ENCODE measurements at places on chromosomes 6 and 20.

- DNase-seq: no peak
These were observed 112.0 kb upstream of the CARMIL1 start for GRCh38 chr6:25166955-25167748.

DNA sequence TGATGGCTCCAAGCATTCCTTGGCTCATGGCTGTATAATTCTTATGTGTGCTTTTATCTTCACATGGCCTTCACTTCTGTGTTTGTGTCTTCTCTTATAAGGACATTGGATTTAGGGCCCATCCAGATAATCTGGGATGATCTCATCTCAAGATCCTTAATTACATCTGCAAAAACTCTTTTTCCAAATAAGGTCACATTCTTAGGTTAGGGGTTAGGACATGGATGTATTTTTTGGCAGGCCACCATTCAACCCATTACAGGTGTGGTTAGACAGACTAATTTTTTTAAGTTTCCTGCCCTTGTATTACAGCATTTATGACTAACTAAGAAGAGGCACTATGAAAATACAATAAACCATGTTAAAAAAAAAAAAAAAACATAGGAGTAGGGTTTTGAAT is 254.0 kb downstream of the TPBG start:
- no peak for DNase-seq

DNA sequence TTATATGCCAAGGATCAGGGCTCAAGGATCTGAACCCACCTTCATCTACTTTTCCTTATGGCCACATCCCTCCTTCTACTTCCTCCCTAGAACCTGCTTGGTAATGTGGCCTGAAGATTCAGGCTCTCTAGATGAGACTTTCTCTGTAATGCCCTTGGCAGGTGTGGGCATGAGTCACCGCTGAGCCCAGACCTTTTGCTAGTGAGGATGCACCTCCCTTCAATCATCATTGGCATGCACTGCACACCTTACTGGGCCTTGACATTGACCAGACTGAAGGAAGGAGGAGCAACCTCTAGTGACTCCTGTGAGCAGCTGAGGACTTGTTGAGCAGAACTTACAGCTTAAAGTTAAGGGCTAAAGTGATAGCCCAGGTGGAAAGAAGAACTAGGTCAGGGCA is 405.3 kb downstream of the MAFB start:
- DNase-seq: no peak

DNA sequence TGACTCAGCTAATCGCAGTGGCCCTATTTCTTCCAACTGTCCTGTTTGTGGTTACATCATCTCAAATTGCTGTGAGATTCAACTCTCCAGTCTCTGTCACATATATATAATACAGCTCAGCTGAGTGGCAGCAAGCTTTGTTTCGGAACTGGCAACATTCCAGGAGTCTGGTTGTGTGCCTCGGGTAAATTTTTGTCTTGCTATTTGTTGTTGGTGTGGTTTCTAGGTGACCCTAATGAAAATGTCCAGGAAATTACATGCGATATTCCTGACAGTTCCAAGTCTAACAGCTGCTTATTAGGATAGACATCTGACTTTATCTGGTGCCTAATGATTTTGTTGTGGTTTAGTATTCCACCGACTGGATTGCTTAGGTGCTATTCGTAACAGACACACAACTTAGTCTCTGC is 581.8 kb downstream of the CD109 start:
- DNase-seq: no peak

- DNase-seq: no peak
These were observed 16.3 kb downstream of the TMEM170B start for GRCh38 chr6:11553824-11554223.

- DNase-seq: no peak
These were observed 29.2 kb upstream of the CGA start for GRCh38 chr6:87124074-87124473.

DNA sequence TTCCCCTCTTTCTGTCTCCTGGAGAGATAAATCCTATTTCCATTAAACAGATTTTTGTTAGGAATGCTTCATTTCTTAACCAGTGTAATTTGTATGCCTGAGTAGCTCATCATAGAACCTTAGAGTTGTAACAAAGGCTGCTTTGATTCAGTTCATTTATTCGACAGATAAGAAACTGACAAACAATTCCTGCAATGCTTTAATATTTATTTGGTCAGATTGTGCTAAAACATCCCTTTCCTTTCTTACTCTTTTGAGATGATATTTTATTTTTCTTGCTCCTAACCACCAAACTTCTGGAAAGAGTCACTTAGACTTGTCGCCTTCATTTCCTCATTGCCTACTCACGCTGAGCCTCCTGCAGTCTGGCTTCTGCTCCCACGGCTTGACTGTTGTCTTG is 89.0 kb upstream of the SUPT3H start:
- no peak for DNase-seq

DNA sequence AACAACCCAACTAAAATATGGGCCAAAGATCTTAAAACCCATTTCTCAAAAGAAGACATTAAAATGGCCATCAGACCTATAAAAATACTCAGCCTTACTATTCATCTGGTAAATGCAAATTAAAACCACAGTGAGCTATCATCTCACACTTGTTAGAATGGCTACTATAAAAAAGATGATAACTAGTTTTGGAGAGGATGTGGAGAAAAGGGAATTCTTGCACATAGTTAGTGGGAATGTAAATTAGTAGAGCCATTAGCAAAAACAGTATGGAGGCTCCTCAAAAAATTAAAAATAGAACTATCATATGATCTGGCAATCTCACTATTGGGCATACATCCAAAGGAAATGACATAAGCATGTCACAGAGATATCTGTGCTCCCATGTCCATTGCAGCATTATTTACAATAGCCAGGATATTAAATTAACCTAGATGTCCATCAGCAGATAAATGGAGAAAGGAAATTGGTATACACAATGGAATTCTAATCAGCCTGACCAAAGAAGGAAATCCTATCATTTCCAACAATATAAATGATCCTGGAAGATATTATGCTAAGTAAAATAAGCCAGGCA is 2.9 kb downstream of the SIRPB1 start:
- no peak for DNase-seq

DNA sequence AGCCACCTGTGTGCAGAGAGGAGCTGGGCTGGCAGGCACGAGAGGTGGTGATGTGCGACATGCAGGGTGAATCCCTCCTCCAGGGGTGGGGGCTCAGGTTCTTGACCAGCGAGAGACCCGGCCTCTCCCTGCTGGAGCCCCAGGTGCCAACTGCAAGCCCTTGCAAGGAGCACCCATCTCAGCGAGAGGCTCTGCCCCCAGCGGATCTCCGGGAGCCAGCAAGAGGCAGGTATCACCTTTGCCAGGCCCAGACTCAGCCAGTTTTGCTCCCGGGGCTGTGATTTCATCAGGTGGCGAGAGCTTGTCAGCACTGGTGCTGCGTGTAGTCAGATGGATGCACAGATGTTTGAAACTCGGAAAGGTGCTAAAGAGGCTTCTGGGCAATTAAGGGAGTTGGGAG is 87.7 kb downstream of the TFAP2C start:
- DNase-seq: no peak

DNA sequence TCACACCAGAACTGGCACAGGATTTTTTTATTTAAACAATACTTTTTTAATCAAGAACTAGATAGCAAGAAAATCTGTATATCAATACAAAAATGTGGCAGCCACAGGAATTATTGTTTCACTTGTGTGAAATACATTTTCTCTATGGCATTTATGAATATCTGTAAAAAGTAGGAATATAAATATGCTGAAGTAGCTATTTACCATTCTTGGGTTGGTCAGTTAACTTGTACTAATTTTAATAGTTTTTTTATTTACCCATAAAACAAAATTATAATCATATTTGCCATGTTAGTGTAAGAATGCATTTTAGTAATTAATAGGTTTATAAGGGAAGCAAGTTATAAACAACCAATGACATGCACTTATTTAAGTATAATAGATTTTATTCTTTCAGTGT is 31.4 kb upstream of the TMEM30A start:
- no peak for DNase-seq

GRCh38 chr6:137045222-137045789 is 541 bp upstream of the IL20RA start:
- DNase-seq: no peak

DNA sequence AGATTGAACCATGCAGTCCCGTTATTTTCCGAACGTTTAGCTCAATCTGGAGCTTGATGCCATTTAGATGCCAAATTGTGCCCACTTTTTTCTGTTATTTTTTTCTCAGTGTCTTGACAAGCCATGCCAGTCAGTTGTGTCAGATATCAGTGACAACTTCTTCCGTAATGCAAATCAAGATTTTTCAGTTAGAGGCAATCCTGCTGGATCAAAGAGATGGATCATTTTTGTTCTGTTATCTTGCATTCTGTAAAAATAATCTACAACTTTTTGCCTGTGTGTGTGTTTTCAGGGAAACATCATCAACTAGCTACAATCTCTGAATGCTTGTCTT is 31.1 kb upstream of the GLP1R start:
- DNase-seq: no peak

- no peak for DNase-seq
These were observed at the start of gene SCGN for GRCh38 chr6:25652007-25652515. TSS of gene SCGN (plus strand) at chr6:25652215. CDS start at chr6:25652404, 189 bp downstream.

GRCh38 chr20:50230871-50231560 is 40.4 kb downstream of the CEBPB start:
- no peak for DNase-seq

GRCh38 chr6:16725145-16725864 is 36.0 kb downstream of the ATXN1 start:
- DNase-seq: no peak

DNA sequence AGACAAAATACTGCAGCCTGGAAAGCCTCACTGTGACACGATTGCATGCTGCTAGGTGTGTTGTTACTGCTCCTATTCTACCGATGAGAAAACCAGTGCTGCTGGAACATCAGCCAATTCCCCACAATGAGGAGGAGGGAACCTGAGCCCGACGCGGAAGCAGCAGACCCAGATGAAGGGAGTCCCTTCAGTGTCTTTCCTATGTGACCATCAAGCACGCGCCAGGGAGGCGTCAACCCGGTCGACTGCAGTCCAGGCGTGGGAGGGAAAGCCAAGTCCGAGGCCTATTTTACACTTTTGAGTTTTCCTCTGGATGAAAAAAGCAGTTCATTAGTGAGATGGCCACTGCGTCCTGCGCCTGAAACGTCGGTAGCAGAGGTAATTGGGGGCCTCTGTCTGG is 63.3 kb downstream of the STK35 start:
- no peak for DNase-seq

- DNase-seq: no peak
These were observed 23.6 kb downstream of the STXBP5 start for GRCh38 chr6:147227770-147228320.

DNA sequence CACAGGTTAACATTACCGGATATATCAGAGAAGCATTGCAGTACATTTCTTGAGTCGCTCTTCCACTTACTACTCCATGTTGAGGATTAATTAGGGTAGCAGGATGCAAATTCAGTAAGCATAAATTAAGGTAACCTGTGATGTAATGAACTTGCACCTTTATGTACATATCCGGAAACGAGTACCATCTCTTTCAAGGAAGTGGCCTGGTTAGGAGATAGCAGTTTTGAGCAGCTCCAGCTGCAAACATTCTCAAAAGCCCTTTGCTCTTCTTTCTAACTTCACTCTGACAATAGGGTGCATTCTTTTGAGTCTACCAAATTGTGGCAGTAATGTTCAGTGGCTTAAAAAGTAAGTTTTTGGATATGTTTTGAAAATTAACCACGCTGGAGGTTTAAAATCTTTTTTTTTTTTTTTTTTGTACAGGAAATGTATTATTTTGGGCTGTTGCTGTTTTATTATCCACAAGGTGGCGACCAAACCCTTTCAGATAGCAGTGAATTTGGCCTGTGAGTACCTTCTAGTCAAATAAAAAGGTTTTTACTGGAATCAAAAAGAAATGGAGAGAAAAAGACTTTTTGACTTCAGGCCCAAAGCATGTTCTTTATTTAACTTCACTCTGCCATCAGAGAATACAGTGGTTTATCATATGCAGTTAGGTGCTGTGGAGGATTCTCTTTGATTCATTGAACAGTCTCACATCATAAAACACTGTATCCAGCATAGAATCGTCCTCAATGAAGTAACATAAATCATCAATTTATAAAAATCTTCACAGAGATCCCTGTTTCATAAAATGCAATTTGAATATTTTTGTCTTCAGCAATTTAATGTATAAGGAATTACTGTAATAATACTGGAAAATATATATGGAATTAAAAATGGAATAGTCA is 8.9 kb downstream of the FAM217B start:
- DNase-seq: peak; percentile 54

DNA sequence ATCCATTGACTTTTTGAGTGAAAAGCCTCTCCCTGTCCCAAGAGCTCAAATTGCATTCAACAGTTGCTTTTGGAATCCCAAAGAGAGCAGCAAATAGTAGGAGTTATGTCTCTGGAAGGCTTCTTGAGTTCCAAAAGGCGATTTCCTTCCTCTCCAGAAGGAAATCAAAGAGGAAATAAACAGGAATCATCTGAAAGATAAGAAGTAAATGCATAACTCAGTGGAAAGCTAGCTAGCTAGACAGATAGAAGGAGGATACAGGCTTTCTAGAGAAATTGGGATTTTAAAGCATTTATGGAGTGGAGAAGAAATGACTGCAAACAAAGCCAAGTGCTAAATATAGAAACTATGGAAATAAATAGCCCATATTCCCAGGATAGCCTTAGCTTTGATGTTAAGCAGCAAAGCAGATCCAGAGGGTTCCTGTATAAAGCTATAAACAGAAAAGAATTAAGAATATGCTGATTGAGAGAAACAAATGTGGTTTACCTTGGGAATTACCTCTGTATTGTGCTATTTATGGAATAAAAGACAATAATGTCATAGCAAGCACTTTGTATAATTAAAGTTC is 214.7 kb downstream of the PLCB1 start:
- no peak for DNase-seq

DNA sequence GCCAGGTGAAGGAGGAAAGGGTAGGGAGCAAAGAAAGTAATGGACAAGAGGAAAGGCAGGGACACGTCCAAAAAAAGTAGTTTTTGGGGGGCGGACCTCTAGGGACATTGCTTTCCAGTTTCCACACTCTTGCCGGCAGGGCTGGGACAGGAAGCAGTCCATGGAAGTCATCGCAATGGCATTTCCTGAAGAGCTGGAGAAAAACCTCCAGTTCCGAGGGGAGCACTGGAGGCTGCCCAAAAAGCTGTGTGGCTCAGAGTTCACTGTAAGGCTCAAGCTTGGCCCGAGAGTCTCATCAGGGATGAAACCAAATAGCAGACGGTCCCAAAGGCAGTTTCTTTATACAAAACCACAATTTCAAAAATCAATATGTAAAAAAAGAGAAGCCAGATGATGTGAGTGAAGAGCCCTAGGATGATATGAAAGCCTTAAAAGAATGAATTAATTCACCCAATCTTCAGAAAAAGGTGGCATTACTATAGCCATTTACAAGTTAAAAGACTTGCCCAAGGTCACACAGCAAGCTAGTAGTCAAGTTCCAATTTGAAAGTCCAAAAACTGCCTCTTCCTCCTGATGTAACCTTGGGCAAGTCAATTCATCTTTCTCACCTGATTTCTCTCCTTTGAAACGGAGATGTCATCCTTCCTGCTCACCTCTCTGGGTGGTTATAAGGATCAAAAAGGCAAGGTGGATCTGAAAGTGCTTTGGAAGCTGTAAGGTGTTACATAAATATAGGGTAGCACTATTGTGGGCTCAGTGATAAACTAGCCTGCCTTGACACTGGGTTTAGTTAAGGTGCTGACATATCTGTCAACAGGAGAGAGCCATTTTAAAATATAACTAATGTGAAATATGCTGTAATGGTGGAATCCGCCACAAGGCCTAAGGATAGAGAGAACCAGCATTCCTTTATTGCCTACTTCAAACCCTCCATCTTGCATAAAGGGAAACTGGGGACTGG is 9.1 kb downstream of the BCL2L1 start:
- DNase-seq: no peak

Data from CD4-positive, alpha-beta T cell treated with Interferon alpha-2 for 1 hour (primary cell).